Caudate nucleus (tissue), 63 donors: ENCODE measurements at places on chromosomes 2 and 18.

GRCh38 chr2:33497221-33497650, 20.8 kb downstream of the RASGRP3 start:
- no peak for DNase-seq

DNA sequence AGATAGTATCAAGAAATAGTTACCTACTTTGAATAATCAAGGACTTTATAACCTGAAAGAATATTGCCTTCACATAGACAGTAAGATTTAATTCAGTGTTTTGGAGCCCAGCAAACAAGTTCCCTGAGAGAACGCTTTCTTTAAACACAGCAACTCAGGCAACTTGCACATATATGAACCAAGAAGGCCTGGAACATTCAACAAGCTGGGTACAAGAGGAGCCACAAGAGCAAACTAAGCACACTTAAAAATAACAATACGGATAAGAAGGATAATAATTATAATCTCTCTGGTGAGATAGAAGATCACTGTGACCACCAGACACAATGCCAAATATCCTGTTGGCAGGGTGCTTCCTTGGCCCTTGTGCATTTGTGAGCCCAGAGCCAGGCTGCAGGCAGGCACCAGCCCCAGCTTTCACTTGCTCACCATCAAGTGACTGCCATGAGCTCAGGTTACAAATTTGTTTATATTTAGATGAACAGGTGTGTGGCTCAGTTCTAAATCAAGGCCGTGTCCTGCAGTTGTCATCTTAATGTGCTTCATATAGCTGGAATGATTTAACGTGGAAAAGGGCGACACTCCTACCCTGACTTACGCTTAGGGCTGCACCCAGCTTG, 446.6 kb downstream of the IRS1 start:
- DNase-seq, result no peak

GRCh38 chr2:113291191-113291590, 12.5 kb upstream of the PAX8 start:
- no peak for DNase-seq

DNA sequence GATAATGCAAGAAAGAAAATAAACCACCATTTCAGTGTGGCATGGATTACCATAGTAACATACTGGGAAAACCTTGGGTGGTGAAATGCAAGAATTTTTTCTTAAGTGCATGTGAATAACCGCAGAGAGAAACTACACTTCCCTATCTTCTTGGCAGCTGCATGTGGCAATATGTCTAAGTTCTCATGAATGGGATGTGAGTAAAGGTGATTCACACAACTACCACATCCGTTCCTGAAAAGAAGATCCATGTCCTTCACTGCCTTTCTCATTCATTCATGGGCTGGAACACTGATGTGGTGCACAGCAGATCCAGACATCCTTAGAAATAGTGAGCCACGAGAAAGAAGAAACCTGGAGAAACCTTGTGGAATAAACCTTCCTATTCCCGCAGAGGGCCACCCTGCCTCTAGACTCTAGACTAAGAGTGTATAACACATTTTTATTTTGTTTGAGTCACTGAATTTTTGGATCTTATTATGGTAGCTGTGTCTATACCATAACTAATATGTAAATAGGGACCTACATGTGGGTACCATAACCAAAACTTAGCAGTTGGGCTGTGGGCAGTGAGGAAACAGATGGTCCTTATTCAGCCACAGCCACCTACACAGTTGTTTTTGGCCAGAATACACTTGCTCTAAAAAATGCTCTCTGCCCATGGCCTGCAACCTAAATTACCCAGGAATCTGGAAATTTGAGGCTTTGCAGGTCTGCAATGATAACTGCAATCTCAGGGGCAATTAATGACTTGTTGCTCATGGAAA, 573.3 kb downstream of the LRP1B start:
- no peak for DNase-seq

- no peak for DNase-seq
These were observed 15.5 kb downstream of the SALL3 start for GRCh38 chr18:78994977-78995582.

GRCh38 chr2:83695530-83695929, 763.5 kb downstream of the SUCLG1 start:
- no peak for DNase-seq

GRCh38 chr2:99846462-99847107, 295.8 kb downstream of the AFF3 start:
- no peak for DNase-seq

DNA sequence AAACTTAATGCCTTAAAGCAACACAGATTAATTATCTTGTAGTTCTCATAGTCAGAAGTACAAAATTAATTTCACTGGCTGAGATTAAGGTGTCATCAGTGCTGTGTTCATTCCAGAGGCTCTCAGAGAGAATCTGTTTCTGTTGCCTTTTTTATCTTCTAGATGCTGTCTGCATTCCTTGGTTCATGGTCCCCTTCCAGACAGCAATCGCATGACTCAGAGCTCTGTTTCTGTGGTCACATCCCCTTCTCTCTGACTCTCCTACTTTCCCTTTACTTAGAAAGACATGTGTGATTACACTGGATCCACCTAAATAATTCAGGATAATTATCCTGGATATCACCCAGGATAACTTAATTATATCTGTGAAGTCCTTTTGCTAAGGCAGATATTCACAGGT, 148.6 kb downstream of the MAIP1 start:
- DNase-seq, result no peak

- DNase-seq, result no peak
These were observed 236.5 kb upstream of the NT5C1B start for GRCh38 chr2:18825838-18826237.

DNA sequence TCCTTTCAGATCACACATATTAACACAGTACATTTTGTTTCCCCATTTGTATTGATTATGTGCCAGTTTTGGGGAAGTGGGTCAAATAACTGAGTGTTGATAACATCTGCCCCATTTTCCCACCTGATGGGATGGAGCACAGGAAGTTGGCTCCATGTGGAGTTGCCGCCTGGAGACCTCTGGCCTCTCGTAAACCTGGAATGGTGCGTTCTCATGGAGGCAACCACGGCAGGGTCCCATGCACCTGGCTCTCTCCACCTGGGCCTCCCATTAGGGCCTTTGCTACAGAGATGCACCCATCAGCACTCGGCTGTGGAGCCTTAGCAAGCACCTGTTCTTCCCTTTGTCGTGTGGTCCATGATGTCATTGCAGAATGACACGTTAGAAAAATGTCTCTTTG, 130.6 kb downstream of the MBP start:
- DNase-seq, result no peak

GRCh38 chr2:22582107-22582506, 802.9 kb upstream of the KLHL29 start:
- no peak for DNase-seq

- no peak for DNase-seq
These were observed 85.5 kb downstream of the MRO start for GRCh38 chr18:50734342-50734741.

DNA sequence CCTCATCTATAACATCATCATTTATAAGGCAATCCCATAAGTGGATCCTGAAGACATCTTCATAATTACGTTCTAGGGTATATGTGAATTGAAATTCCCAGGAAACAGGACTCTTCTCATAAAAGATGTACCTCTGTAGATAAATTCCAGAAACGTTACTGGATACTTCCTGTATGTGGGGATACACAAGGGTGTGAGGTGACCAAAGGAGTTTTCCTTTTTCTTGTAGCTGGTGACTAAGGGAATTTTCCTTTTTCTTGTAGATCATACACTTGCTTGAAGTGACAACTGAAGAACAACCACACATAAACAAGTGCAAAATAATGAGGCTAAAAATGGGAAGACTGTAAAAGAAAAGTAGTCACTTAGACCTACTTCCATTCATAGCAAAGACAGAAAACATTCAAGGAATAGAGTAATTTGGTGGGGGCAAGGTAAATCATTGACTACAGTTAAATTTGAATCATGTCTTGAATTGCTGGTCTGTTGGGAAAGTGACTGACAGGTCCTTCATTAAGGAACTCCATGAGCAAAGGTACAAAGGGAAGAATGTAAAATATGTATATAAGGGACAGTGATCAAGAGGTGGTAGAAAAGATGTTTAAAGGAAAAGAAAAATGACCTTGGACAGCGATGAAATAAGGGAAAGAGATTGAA, 53.2 kb upstream of the UBE2E3 start:
- no peak for DNase-seq

GRCh38 chr2:38734299-38735058, 16.7 kb downstream of the SRSF7 start:
- no peak for DNase-seq

GRCh38 chr2:96525211-96525507, 11.4 kb upstream of the ARID5A start:
- no peak for DNase-seq

DNA sequence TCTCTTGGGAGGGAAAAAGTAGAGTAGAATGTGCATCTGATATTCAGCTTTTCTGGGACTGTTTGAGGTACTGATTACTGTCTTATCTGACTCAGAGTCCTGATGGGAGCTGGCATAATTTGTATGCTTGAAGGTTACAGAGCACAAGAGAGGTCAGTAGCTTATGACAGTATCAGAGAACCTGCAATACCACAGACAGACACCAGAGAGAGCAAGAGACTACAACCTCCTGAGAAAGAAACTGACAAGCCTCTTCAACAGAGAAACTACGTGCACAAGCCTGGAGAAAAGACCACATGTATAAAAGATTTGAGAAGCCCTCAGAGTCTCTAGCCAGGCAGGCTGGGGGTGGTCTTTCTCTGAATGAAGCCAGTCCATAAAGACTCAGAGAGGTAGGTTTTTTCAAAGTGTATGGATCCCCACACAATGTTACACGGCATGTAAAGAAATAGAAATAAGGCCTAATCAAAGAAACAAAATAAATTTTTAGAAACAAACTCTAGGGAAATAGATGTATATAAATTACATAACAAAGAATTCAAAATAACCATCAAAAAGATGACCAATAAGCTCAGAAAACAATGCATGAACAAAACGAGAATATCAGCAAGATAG, 568.3 kb downstream of the LRRTM4 start:
- DNase-seq, result peak; percentile 8

DNA sequence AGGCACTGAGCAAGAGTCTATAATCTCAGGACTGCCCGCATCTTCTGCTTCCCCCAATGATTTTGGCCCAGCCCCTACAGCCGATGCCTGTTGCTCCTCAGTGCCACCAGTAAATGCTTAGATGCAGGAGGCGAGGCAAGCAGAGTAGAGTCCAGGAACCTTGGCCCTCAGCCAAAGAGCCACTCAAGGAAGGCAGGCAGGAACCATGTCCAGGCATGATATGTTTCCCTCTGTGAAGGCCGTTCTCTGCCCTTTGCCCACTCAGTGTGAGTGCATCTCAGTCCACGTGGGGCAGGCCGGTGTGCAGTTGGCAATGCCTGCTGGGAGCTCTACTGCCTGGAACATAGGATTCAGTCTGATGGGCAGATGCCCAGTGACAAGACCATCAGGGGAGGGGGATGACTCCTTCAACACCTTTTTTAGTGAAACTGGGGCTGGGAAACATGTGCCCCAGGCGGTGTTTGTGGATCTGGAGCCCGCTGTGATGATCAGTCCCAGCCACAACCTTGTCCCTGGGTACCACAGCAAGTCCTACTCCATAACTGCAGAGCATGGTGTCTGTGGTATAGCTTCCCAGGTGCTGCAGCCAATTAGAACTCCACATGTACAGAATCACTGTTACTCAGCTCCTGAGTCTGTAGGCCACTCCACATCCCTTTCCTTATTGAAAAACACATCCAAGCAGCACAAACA, 9.7 kb upstream of the DNAJB2 start:
- DNase-seq, result no peak

DNA sequence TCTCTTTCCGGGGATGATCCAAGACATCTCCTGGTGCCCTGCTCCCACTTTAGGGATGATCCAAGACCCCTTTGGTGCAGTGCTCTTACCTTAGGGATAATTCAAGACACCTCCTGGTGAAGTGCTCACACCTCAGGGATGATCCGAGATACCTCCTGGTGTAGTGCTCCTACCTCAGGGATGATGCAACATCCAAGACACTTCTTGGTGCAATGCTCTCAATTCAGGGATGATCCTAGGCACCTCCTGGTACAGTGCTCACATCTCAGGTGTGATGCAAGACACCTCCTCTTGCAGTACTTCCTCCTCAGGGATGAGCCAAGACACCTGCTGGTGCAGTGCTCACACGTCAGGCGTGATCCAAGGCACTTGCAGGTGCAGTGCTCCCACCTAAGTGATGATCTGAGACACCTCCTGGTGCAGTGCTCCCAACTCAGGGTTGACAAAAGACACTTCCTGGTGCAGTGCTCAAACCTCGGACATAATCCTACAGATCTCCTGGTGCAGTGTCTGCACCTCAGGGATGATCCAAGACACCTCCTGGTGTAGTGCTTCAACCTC, 122.3 kb downstream of the ASB1 start:
- DNase-seq, result no peak

DNA sequence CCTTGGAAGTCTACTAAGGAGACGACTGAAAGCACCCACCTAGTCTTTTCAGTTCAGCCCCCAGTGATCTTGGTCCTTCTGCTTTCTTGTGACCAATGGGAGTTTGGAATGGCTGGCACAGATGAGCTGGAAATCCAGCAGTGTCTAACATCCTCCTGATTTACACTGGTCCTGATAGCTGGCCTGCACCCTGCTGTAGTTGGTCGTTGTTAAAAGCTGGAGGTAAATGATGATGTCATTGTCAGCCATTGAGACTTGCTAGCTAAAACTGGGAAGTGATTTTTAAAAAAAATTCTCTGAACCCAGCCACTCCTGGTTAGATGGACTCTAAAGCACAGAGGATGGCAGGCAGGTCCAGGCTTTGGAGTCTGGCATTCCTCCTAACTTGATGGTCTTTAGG, 19.3 kb downstream of the CCT7 start:
- no peak for DNase-seq

DNA sequence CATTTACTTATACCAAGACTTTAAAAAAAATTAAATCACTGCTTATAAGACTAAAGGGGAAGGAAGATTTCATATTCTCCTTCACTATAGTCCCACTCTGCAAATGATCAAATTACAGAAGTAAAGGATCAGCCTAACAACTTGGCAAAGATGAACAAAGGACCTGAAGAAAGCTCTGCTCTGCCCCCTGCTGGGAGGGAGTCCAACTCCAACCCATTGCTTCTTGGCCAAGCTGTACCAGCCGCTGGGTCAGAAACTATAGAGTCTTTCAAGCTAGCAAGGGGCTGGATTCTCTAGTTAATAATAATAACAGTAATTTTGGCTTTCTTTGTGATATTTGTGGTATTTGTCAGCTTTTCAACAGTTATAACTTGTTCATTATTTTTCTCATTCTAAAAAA, 927.0 kb upstream of the CRIM1 start:
- peak; percentile 7 for DNase-seq

GRCh38 chr18:41744421-41745030, 210.5 kb upstream of the PIK3C3 start:
- no peak for DNase-seq
